ENCODE measurements at places on chromosomes 16 and 17.

DNA sequence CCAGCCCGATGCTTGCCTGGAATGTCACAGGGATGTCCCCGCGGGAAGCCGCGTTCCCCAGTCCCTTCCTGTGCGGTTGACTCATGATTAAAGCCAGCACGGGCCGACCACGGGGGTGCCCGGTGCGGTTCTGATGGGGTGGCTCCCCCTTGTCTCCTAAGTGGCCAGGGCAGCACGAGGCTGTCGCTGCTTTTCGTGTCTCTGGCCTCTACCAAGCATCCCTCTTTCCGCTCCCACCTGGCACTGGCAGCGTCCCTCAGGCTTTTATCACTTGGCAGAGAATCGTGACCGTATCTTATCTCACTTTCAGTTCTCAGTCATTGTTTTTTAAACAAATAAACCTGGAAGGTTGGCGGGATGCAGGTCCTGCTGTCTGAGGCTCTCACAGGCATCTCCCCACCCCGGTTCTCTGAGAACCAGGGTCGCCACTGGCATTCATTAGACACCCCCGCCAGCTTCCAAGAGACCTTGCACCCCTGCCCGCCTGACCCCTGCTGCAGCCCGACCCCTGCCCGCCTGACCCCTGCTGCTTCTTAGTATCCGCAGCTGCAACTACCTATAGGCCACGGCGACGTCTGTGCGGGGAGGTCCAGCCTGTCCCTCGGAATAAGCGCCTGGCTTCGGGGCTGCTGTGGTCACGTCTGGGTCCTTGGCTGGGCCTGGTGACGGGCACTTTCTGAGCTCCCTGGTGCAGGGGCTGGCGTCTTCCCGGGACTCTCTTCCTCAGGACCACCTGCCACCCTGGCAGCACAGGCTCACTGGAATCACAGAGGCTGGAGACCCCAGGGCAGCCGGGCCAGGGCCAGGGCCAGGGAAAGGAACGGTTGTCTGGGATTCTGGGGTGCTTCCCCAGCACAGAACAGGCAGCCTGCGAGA is 7.5 kb downstream of the C1QTNF8 start:
- no peak for DNase-seq

GRCh38 chr16:27486344-27486743 is 63.4 kb downstream of the GTF3C1 start:
- DNase-seq: no peak

DNA sequence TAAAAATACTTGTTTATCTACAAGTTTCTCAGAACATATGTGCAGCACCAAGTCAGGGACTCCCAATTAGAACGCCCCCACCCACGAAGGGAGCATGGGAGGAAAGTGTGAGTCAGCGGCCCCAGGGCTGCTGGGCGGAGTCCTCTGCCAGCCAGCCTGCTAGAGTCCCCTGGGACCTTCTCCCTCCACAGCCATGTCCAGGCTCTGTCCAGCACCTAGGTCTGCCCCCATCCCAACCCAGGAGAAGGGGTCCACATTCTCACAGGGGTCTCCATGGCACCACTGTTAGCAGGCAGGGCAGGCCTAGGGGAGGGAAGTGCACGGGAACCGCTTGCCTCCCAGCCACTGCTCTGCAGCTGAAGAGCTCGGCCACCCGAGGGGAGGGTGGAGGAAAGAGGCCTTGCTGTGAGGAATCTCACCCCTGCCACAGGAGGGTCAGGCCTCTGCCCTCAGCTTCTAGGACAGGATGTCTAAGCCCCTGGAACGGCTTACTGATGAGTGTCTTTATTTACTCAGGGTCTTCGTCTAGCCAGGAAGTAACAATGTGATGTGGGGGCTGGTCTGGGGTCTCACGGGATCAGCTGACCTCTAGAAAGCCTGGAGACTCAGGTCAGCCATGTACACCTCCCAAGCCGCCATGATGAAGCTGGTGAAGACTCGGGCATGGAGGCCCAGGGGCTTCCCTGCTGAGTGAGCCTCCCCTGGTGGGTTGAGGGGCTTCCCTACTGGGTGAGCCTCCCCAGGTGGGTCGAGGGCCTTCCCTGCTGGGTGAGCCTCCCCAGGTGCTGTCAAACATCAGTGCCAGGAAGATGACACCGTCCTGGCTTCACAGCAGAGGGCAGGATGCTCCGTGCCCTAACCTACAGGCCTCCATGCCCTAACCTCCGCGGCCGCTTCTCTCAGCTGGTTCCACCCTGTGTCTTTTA is 190.3 kb downstream of the RBFOX3 start:
- no peak for DNase-seq

GRCh38 chr17:21149621-21150020 is 22.9 kb downstream of the DHRS7B start:
- DNase-seq: no peak

All from AG04450 (cell line).